ENCODE measurements at places on chromosomes 13 and 19.

- DNase-seq, result no peak
Observed at GRCh38 chr19:22783651-22784410, at the start of gene ZNF99. TSS of gene ZNF99 (minus strand) at chr19:22784151. CDS start at chr19:22784016, 135 bp downstream.

DNA sequence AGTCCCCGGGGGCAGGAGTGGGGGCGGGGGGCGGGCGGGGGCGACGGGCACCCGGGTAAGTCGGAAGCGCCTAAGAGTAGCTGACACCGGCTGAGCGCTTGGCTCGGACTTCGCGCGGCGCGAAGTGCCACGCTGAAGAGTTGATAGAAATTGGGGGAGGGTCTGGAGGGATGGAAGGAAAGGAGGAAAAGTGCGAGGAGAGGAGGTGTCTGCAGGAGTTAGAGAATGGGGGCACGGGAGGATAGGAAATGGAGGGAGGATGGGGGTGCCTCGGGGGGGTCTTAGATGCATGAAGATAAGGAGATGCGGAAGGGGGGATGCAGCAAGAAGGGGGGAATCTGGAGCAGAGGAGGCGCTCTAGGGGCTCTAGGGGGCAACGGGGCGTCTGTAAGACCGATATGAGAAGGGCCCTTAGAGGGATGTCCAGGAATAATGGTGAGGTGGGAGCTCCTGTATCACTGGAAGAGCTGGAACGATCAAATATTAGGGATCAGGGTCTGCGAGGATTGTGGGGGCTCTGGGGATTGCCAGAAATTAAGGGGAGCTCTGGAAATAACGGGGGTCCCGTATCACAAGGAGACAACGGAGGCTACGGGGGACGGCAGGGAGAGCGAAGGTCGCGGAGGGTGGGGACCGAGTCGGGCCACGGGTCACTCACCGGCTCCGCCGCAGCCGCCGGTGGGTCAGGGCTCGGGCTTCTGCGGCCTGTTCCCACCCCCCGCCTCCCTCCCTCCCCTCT is at the start of gene MYPOP:
MYPOP (minus strand) TSS at position 702 of the 739 bp plus-strand sequence. CDS start 840 bp downstream, outside the sequence.
- no peak for DNase-seq

- no peak for DNase-seq
Observed at GRCh38 chr19:39858541-39858940, 12.4 kb upstream of the FBL start.

- no peak for DNase-seq
Observed at GRCh38 chr19:54600212-54600611, 6.8 kb downstream of the LILRA1 start.

- DNase-seq, result no peak
Observed at GRCh38 chr13:96662036-96662435, 332.2 kb downstream of the OXGR1 start.

DNA sequence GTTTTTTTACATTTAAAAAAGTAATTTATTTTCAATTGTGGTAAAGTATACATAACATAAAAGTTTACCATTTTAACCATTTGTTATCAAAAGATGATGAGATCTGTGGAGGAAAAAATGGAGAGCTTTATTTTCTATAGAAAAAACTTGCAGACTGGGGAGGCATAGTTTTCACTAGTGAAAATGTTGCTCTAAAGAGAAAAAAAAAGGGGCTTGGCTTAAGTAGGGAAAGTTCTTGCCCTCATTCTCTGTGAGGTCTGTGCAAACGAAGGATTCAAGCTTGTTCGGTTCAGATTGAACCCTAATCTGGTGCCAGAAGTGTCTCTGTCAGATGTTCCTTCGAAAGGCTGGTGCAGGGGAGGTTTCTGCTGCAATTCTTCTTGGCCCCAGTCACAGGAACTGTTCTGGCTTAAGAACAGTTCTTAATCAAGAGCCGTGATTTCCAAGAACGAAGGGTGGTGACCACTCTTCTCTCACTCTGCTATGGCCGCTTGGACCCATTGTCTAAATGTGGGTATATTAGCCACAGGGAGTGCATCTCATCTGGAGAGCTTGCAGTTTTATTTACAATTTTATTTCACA is 42.1 kb downstream of the PCCA start:
- no peak for DNase-seq

GRCh38 chr19:9981406-9982260 is 28.7 kb downstream of the COL5A3 start:
- DNase-seq, result no peak

GRCh38 chr13:37429976-37430375 is 168.6 kb downstream of the POSTN start:
- no peak for DNase-seq

DNA sequence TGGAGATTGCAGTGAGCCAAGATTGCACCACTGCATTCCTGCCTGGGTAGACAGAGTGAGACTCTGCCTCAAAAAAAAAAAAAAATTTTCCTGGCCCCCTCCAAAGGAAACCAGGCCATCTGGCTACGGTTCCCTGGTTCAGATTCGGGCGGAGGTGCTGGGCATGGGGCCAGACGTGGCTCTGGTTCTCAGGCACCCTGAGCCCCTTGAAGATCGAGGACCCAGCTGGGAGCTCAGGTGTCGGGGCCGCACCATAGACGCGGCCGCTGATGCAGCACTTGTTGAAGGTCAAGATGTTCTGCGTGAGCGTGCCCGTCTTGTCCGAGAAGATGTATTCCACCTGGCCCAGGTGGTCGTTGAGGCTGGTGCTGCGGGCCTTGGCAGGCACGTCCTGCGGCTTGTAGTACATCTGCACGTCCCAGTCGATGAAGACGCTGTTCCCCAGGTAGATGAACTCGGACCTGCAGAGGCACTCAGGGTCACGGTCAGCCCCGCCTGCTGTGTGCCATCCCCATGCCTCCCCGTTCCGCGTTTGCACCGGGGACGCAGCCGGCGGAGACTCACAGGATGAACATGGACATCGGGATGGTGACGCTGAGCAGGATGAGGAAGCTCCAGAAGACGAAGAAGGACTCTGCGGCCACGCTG is 12.3 kb downstream of the ATP8B3 start:
- DNase-seq, result no peak

DNA sequence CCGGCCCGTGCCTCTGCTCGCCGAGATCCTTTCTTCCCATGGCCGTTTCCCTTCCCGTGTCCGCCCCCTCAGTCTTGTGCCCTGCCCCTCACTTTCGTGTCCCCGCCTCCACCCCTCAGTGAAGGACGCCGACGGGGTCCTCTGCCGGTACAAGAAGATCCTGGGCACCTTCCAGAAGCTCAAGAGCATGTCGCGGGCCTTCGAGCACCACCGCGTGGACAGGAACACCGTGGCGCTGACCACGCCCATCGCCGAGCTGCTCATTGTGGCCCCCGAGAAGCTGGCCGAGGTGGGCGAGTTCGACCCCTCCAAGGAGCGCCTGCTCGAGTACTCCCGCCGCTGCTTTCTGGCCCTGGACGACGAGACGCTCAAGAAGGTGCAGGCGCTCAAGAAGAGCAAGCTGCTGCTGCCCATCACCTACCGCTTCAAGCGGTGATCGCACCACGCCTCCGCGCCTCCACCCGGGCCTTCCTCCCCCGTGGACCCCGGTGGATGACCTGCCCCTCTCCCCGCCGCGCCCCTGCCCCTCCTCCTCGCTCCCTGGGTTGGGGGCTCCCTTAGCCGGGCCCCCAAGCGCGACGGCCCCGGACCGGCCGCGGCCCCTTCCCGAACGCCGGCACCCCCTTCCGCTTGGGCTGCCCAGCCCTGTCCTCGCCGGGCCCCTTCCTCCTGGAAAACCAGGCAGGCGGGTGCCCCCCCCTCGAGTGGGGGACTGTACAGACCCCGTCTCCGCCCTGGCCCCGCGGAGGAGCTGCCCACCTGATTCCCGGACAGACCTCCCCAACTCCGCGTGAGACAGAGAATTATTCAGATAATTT is 2.3 kb upstream of the U2AF2 start:
- DNase-seq, result no peak

- no peak for DNase-seq
Observed at GRCh38 chr19:16698914-16699313, 20.7 kb upstream of the NWD1 start.

DNA sequence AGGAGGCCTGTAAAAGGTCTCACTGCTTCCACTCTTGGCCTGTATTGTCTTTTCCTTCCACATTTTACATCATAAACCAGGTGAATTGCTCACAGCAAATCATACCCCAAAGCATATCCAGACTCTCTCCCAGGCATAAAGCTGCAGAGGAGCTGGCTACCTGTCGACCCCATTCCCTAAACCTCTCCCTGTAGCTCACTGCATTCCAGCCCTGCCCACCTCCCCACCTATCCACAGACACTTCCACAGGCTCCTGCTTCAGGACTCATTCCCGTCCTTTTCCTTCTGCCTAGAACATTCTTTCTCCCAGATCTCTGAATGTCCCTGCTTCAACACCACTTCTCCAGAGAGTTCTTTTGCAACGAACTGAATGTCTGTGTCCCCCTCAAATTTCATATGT is 46.4 kb upstream of the STARD13 start:
- no peak for DNase-seq

DNA sequence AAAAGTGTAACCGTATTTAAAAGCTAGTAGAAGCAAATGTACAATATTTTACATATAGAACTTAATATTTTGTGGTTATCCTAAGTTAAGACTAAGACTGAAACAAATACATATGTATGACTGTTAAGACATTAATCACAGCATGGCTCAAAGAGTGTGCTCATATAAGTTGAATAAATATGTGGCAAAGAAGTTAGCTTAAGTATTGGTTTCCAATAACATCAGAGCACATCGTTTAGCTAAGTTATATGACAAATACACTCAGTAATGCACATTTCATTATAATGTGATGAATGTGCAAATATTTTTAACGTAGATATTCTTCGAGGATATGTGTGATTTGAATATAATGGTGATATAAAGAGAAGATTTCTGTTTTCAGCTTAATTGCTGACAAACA is 253.8 kb downstream of the SLITRK5 start:
- no peak for DNase-seq

DNA sequence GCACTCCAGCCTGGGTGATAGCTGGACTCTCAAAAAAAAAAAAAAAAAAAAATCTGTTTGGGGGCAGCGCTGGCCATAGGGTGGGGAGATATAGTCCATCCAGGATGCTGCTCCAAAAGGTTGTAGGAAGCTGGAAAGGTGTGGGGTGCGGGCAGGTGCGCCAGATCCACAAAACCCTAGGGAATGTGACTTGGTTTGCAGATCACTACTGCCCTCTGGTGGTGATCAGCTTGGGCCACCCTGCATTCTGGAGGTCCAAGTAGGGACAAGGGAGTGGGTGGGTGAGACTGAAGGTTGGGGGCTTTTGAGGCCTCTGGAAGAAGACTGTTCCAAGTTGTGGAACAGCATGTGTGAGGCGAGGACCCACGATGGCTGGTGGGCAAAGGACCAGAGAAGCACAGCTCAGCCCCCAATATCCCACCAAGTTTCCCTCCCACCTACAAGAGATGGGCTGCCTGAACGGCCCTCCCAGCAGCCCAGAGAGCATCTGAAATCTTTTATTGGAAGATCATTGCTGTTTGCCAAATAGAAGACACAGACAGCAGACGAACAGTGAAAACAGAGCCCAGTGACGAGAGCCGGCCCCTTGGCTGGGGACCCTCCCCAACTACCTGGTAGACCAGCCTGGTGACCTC is 10.4 kb upstream of the TYK2 start:
- DNase-seq, result no peak

GRCh38 chr19:19737559-19738332 is 4.8 kb upstream of the ZNF14 start:
- no peak for DNase-seq

GRCh38 chr13:67990868-67991267 is 760.7 kb upstream of the PCDH9 start:
- DNase-seq, result no peak

DNA sequence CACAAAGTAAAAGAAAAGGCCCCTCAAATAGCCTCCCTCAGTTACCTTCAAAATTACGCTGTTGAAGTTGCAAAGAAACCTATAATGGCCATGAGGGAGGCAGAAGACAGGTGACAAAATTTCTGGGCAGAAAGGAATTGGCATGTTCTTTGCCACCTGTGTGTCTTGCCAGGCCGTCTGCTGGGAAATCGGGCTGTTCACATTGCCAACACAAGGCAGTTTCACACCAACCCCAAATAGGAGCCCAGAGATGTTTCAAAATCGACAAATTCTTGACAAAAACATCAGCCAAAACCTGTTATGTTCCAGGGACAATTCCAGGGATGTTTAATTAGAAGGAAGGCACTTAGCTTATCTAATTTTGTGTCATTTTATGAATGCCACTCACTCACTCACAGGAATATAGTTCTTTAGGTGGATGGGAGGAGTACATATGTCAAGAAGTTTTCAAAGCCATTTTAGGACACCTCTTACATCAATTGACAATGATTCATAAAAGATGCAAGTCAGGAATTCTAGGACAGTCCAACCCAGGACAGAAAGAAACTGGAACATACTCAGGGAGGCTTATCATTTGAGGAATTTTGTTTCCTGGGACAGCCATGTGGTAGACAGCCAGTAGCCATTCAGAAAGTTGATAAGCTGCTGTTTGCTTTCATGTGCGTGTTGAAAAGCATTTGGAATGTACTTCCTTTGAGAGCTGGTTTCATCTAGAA is 164.5 kb downstream of the RGCC start:
- no peak for DNase-seq

DNA sequence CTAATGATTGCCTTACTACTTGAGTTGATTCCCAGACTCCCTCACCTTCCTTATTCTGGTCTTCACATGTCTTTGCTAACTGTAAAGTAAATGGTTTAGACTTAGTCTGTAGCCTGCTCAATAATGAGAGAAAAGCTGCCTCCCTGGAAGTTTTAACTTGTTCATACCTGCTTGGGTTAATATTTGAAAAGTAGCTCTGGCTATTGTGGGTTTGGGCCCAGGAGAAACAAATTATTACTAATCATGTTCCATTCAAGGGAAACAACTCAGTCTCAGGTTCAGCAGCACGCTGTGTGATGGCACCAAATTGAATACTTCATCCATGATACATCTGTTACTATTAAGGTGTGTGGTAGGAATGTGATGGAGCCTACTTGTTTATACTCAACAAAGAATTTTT is 75.0 kb downstream of the ZMYM2 start:
- DNase-seq, result no peak

DNA sequence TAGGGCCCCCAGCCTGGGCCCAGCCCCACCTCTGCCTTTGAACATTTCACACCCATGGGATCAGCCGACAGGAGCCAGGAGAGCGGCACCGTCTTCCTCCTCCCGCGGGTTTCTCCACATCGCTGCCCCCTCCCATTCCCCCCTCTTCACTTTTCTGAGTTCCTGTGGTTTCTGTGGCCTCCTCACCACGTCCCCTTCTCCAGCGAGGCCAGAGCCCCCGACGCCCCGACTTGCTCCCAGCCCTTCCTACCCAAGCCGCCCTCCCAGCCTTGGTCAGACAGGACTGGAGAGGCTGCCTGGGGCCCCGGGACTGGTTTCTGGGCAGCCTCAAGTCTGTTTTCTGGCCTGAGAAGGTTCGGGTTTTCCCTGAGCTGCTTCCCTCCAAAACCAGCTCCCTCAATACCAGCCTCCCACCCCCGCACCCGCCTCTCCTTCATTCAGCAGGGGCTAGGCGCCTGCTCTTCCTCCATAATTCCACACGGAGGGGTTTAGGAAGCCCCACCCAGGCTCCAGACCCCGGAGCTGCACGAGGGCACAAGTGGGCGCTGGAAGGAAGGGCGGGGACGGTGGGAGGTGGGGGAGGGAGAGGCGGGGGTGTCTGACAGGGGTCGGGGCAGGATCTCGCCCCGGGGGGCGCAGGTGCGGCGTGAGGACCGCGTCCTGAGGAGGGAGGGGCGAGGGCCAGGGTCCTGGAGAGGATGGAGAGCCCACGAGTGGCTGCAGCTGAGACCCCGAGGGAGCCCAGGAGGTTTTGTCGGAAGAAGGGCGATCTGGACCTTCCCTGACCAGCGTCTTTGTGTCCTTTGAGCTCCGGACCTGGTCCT is 4.0 kb upstream of the SIGLEC10 start:
- DNase-seq, result no peak

GRCh38 chr13:110297011-110297410 is 9.9 kb downstream of the COL4A1 start:
- DNase-seq, result no peak
